ENCODE measurements at places on chromosomes 5 and 9.

DNA sequence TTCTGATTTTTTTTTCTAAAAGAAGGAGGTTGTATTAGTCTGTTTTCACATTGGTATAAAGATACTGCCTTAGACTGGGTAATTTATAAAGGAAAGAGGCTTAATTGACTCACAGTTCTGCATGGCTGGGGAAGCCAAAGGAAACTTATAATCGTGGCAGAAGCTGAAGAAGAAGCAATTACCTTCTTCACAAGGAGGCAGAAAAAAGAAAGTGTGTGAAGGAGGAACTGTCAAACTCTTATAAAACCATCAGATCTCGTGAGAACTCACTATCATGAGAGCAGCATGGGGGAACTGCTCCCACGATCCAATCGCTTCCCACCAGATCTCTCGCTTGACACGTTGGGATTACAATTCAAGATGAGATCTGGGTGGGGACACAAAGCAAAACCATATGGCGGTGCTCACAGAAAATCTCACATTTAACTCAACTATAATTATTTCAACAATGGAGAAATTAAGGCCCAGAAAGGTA, 27.1 kb downstream of the DPYSL3 start:
- DNase-seq, result no peak

DNA sequence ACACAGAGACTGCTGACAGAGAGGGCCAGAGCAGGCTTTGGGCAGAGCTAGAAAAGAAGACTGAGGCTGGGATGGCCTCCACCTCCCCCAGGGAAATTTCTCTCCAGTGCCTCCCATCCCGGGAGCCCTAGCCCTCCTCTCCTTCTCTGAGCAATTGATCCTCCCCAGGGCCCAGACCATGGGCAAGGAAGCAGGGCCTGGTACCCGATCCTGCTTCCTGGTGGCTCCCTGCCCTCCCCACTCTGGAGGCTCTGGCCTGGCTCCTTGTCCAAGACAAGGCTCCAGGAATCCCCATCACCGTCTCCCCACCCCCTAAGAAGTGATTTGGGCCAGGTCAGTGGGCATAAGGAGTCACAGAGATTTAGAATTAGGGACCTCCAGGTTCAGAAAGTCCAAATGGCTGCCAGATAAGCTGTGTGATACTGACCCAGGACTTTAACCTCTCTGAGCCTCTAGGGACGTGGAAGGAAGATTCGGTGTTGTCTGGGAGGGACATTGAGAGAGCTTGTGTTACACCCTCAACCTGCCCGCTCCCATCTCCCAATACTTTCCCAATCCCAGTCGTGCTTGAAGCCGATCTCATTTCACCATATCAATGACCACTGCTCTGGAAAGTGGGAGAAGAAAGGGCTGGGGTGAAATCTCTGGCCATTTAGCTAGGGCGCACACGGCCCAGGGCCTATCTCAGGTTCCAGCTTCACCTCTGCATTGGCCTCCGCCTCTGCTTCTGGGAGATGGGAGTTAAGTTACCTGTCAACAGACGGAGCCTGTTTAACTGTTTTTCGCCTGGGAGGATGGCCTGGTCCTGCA, 25.8 kb upstream of the KIF12 start:
- DNase-seq, result no peak

DNA sequence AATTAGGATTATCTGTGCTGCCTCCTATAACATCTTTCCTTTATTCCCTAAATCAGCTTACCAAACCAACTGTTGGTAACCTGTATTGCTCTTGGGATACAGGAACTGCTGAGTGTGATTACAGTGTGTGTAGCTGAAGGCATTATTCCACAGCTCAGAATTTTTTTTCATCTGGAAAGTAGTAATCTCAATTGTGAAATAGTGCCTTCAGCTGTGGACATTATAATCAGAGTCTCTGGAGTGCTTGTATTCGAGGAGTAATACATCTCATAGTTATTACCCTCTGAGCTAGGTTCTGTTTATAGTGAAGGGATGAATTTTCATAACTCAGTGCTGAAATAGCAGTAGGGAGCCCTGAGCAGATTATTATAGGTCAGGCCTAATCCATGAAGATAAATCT, 199.5 kb downstream of the MAST4 start:
- DNase-seq, result no peak

DNA sequence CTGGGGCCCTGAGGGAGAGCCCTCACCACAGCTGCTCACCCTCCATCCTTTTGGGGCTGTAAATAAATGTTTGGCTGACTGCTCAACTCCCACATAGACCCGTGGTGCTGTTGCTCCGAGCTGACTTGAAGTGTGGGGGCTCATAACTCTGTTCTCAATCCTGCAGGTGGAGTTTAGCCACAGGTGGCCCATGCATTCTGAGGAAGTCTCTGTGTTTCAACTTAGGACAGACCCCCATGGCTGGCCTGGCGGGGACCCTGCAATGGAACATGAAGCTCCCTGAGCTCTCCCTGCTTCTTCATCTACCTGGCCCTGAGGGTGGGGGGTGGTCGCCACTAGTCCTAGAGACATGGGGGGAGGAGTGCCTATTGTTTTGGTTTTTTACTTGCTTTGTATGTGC, 19.7 kb downstream of the NDUFS6 start:
- DNase-seq, result no peak

DNA sequence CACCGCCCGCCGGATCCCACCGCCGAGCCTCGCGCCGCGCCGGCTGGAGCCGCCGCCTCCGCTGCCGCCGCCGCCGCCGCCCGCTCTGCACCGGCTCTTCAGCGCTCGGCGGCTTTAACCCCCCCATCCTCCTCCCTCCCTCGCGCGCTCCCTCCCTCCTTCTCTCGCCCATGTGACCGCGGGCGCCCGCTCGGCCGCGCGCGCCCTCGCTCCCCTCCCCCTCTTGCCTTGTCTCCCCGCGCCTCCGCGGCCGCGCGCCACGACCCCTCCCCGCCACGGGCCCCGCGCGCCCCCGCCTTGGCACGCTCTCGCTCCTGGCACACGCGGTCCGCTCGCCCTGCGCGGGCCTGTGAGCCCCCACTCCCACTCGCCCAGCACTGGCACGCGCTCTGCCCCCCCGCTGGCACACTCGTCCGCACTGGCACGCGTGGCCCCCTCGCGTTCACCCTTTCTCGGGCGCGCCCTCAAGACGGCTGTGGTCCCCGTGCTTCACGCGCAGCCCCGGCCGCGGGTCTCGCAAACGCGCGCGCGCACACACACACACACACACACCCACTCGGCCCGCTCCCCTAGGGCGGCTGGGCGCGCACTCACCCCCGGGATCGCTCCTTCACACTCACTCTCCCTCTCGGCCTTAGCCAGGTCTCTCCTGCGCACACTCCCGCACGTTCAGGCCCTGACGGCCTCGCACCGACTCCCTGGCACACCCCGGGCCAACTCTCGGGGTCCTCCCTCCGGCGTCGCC, at the start of gene CNTFR:
Gene CNTFR, minus strand, starts transcription at position 89 of the 745 bp plus-strand sequence. CDS start 20,743 bp downstream, outside the sequence.
- DNase-seq, result no peak

- DNase-seq, result no peak
Measured at GRCh38 chr5:8333977-8334376, 465.0 kb downstream of the MTRR start.

DNA sequence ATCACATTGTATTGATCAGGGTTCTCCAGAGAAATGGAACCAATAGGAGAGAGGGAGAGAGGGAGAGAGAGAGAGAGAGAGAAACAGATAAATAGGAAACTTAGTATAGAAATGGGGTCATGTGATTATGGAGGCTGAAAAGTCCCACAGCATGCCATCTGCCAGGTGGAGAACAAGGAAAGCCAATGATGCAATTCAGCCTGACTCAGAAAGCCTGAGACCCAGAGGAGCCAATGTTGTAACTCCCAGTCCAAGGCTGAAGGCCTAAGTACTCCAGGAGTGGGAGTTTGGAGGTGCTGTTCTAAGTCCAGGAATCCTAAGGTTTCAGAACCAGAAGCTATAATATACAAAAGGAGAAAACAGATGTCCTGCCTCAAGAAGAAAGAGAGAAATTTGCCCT, 48.4 kb upstream of the ISOC1 start:
- no peak for DNase-seq
